ENCODE measurements at places on chromosomes 13 and 19.

DNA sequence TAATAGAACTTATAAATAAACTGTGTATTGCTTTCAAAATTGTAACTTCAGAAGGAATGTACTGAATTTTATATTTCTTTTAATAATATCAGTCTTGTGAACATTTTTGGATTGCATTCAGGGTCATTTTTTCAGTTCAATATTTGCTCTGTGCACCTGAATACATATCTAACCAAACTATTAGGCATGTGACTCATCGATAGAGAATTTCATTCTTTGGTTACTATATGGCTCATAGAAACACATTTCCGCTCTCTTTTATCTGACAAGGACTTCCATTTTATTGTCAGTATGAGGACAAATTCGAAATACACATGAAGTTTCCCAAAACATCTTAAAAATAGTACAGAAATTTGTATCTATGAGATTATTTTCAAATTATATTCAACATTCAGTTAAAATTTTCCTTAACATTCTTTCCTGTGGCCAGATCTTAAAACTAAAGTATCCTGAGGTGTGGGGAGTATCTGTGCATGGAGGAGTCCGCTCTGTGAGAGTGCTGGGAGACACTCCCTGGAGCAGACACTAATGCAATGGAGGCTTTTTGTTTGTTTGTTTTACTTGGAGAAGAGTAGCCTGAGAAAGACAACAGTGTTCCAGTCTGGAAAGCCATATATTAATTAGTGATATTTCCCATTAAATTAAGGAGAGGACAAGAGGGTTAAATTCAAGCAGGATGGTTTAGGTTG lies 483.6 kb downstream of the PCDH20 start:
- no peak for DNase-seq

DNA sequence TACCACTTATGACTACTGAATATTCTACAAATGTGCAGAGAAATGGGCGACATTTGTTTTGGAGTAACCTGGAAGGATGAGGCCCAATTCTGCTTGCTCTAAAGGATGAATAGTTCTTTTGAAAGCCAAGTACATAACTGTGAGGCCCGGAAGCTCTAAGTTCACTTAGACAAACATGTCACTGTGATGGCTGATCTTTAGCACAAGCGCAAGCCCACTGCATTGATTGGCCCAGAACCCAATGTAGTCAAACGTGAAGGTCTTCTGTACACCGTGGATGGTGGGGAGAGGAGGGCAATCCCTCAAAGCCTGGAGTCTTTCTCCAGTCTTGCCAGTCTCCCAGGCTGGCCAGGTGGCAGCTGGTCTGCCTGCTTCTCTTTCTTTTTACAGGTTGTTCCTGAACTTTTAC lies 139.6 kb downstream of the RFC3 start:
- DNase-seq = no peak

DNA sequence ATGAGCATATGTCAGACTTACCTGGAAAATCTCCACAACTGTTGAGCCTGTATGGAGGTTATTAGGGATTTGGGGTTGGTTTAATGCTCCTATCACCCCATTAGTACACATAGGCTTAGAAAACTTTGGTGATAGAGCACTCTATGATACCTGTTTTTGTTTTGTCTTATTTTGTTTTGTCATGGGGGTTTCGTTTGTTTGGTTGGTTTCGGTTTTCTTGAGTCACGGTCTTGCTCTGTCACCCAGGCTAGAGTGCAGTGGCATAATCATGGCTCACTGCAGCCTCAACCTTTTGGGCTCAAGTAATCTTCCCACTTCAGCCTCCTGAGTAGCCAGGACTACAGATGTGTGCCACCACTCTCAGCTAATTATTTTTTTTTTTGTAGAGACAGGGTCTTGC lies 70.0 kb downstream of the MZT1 start:
- DNase-seq = no peak

DNA sequence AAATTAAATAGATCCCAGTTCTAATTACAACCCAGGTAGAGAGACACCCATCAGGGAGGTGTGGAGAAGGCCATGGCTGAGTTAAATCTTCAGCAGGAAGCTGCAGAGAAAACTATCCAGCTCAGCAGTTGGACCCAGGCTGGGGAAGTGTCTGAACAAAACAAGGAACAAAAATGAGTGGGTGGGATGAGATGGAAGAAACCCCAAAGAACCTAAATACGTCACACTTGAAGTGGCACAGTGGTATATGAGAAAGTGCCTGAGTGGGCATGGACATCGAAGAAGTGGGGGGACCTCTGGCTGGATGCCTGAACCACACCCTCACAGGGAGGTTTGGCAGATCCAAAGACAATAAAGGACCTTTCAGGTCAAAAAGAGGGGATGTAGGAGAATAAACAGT lies 3.5 kb upstream of the EPHX3 start:
- DNase-seq = no peak

DNA sequence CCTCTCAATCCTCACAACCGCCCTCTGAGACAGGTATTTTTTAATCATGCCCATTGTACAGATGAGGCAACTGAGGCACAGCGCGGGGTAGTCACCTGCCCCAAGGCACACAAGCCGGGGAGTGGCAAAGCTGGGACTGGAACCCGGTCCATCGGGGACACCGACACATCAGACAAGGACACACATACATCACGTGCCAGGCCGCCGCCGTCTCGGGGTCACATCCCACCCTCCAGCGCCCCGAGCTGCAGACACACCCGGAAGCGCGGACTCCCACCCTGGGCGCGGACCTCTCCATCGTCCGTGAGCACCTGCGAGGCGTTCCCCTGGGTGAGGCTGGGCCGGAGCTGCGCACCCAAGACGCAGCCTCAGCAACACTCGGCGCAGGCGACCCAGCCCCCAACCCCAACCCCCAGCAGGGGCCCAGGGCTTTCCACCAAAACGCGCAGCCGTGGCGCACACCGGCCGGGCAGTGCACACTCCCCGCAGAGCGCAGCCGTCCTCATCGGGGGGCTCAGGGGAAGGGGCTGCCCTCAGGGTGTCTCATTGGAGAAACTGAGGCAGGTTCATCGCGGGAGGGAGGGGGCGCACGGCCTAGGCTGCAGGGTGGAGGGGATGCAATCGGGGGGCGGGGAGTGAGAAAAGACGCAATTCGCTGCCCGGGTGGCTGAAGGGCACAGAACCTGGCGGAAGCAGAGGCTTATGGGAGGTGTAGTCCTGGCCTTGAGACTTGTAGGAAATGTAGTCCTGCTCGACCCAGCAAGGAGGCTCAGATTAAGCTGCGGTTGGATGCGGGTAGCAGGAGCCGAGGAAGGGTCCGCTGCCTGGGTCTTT lies 1.9 kb upstream of the LMTK3 start:
- DNase-seq = peak; percentile 74

GRCh38 chr13:95123726-95124125 lies 177.5 kb downstream of the ABCC4 start:
- DNase-seq = no peak

- DNase-seq = no peak
Observed at GRCh38 chr19:4591320-4591719, 31.8 kb upstream of the SEMA6B start.

DNA sequence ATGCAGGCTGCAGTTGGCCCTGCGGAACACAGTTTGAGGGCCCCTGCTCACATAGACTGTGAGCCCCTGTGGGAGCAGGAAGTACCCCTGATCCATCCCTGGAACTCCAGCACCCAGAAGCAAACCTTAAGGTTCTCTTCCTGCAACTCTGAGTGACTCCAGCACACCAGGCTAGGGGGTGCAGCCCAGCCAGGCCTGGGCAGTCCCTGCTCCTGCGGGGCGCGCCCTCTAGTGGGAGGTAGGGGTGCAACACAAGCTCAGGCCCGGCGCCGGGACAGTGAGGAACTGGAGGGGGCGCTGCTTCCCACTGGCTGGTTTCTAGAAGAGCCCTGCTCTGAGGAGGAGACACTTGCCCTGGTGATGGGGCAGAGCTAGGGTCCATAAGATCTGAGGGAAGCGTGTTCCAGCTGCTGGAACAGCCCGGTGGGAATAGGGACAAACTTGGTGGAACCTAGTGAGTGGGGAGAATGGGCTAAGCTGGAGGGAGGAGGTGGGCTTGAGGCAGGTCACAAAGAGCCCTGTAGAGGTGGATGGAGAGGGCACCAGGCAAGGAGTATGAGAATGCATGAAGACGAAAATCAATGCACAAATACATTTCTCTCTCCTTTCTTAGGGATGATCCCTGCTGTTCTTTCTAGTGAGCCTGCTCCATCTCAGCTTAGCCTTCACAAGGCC lies 5.0 kb downstream of the ZSCAN5A start:
- DNase-seq = peak; percentile 57

Measured in CD4-positive, alpha-beta T cell treated with Interferon gamma for 1 hour (primary cell).